Kidney tubule cell (primary cell): ENCODE measurements at places on chromosomes 4 and X.

GRCh38 chrX:123906557-123907316 lies 46.9 kb downstream of the XIAP start:
- DNase-seq, result no peak

- DNase-seq, result no peak
These were observed 391.2 kb downstream of the ANKRD50 start for GRCh38 chr4:124321364-124321763.

GRCh38 chr4:138736362-138736761 lies 279.2 kb upstream of the NOCT start:
- peak; percentile 51 for DNase-seq

GRCh38 chr4:67712000-67712625 lies 11.2 kb upstream of the UBA6 start:
- DNase-seq, result no peak

DNA sequence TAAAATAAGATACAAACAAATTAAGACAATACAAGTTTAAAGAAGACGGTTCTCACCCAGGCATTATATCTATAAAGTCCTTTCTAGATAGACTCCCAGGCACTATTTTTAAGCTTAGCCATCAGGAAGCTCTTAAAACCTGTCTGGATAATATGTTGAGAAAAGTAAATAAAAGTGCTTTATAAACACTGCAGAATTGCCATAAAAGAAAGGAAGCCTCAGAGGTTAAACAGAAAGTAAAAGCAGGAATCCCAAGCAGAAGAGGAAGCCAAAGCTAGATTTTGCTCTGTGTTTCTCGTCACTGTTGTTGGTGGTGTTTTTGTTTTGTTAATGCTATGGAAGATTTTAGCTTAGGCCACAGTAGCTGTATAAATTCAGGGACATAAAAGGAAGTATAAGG lies 1267.3 kb downstream of the PCDH19 start:
- no peak for DNase-seq

DNA sequence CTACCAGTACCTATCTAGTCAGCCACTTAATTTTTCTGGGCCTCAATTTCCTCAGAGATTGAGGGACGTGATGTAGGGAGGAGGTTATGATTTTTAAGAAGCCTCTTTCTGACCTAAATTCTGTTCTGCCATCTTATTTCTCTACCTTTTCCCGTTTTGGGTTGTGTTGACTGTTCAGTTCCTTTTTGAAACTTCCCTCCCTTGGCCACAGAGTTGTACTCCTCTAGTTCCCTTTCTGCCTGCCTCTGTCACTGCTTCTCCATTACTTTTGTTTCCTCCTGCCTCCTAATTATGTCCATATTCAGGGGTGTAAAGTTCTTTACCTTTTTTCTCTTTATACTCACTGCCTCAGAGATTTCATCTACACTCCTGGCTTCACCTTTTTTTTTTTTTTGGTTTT lies 25.4 kb downstream of the CLCN5 start:
- DNase-seq, result no peak

DNA sequence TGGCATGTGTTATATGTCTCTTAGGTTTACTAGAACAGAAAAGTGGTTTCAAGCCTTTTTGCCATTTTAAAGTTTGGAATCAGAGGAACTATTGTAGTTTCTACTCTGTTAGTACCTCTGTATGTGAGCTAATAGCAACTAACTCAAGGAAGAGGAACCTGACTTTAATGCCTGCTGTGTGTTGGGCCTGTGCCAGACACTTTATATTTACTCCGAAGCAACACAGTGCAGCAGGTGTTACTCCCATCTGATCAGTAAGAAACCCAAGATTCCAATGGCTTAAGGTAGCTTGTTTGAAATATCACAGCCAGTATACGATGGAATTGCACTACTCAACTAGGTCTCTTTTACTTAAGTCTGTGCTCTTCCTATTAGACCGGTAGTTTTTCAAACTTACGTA lies 79.2 kb downstream of the USP9X start:
- DNase-seq, result no peak

GRCh38 chr4:99642725-99643489 lies 14.7 kb downstream of the C4orf54 start:
- DNase-seq, result no peak

GRCh38 chrX:136878423-136878822 lies 2.1 kb downstream of the RBMX start:
- no peak for DNase-seq

DNA sequence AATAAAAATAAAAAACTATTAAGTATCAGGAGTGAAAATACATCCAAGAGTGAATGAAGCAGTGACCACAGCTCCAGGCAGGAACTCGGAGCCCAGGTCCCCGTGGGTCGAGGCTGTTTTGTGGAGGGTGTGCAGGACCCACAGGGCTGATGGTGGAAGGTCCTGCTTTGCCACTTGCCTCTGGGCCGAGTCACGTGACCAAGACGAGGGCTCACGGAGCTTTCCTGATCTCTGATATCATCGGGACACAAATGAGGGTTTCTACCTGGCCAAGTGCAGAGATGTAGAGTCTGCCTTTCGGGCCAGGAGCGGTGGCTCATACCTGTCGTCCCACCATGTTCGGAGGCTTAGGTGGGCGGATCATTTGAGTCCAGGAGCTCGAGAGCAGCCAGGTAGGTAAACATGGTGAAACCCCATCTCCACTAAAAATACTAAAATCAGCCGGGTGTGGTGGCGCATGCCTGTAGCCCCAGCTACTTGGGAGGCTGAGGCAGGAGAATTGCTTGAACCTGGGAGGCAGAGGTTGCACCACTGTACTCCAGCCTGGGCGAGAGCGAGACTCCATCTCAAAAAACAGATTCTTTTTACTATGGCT lies 7.2 kb downstream of the SLC25A6 start:
- no peak for DNase-seq

- no peak for DNase-seq
These were observed 13.7 kb upstream of the ADD1 start for GRCh38 chr4:2829933-2830451.

- peak; percentile 23 for DNase-seq
These were observed 28.1 kb downstream of the MCUB start for GRCh38 chr4:109588176-109588575.

DNA sequence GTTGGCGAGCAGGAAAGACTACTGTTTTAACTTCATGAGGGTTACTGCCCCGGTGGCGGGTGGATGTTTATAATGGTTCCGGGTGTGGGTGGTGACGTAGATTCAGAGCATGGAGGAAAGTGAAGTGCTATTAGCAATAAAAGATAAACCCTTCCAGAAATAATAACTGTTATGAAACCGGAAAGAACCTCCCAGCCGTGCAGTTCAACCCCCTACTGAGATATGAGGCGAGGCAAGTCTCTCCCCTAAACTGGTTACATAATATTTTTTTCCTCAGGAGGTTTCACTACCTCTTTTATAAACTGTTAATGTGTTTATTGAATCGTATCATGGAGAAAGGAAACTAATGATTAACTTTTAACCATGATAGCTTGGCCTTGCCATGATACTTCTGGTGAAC lies 33.9 kb upstream of the STIM2 start:
- peak; percentile 68 for DNase-seq

DNA sequence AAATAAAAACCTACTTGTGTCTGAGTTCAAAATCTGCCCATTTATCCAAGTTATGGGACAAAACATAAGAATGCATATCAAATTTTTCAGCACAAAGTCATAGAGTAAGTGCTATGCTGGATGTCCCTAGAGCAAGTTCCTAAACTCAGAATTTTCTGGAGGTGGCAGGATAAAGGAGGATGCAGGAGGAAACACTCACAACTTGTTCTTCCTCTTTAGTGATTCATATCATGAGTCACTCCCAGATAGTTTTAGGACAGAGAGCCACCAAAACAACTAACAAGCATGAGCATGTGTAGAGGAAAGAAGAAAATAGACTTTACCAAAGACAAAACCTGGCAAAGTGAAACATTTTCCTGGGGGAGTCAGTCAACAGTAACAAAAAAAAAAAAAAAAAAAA lies 302.7 kb downstream of the KCTD8 start:
- peak; percentile 46 for DNase-seq

GRCh38 chrX:24025741-24026403 lies 1.1 kb downstream of the KLHL15 start:
- DNase-seq, result peak; percentile 40

DNA sequence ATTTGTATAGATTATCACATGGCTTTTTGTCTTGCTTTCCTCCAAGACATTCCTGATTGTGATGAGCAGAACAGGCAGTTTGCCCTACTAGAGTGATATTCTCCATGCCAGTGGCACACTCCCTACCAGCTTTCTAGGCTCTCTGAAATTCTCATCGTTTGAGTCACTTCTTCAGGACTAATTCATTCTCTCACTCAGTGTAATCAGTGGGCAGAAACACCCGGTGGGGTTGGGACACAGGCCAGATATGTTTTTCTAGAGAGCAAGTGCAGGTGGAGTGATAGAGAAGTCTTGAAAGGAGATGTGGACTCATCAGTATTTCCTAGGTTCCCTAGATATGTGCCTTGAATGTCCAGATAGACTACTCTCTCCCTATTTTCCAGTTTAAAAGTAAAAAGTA lies 13.1 kb downstream of the RAB33A start:
- DNase-seq, result peak; percentile 38

- no peak for DNase-seq
These were observed 69.1 kb upstream of the PLAC1 start for GRCh38 chrX:134727363-134727762.

DNA sequence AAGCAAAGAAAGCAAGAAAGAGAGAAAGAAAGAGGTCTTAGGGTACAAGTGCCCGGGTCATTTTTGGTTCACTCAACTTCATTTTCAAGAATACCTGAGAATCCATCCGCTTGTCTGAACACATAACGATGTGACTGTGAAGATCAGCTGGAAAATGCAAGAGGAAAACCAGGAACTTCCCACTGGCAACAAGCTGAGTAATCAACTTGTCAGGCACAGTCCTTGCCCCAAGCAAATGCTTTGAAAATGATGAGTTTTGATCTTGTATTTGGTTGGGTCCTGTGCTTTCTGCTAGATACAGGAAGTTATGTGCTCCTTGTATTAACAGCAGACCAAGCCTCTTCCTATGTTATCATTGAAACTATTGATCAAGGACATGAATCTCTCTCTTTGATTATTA lies 239.1 kb downstream of the ASMT start:
- DNase-seq, result no peak

DNA sequence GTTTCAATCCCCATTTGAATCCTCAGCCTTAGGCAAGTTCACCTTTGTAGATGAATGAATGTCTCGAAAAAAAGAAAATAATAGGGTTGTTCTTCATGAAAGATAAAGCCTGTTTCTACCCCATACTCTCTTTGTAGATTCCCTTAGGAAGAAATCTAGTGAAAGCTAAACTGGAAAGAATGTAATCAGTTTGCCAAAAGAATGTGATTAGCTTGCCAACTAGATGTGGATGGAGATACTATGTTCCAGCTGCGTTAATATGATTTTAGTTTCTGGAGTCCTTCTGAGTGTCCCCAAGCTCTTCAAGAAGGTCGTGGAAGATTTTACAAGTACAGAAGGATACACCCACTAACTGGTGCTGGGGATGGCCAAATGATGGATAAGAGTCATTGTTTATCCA lies 162.3 kb upstream of the EDNRA start:
- DNase-seq, result no peak

GRCh38 chr4:83993774-83994173 lies 457.9 kb downstream of the GPAT3 start:
- DNase-seq, result no peak

DNA sequence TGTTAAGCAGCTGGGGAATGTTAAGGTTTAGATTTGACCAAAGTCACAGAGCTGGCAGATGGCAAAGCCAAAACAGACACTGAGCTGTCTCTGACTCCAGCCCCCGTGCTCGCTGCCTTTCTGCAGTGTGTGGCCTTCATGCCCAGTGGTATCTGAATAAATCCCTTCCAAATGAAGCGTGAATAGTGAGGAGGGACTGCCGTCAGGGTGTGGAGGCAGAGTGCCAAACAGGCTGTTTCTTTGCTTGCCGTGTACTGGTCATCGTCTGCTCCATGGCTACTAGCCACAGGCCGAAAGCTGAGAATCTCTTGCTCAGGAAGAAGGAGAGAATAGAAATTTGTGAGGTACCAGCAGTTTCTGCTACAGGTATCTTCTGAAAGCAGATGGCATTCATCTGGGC lies 19.7 kb downstream of the PRIMPOL start:
- DNase-seq, result no peak

GRCh38 chr4:139950568-139950967 lies 203.4 kb downstream of the MAML3 start:
- no peak for DNase-seq

GRCh38 chr4:18366892-18367291 lies 345.3 kb upstream of the LCORL start:
- DNase-seq, result peak; percentile 49

- DNase-seq, result no peak
These were observed 1470.4 kb downstream of the ADGRL3 start for GRCh38 chr4:62670514-62670913.

GRCh38 chr4:189374176-189374575 lies 566.5 kb upstream of the FRG1 start:
- DNase-seq, result no peak

GRCh38 chrX:19007868-19008267 lies 24.0 kb upstream of the PHKA2 start:
- DNase-seq, result no peak

DNA sequence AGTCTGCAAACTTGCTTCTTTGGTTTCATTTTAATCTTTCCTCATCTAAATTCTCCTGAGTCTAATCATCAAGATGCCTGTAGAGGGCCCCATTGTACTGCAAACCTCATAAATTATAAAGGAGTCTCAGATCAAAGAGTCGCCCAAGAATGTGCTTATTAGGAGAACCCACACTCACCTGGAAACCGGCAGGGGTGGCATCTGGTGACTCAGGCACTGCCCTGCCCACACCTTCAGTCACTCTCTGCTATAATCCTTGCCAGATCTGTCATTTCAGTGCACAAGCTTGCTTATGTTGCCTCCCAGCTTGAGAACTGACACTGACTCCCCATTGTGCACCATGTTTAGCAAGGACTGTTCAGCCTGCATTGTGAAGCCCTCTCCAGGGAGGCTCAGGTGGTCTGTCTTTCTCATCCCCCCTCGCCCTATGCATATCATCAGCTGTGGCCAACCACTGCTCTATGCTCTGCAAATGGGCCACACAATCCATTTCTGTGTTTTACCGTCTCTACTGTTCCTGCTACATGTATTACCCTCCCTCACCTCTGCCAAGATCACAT lies 12.4 kb downstream of the EPGN start:
- peak; percentile 93 for DNase-seq

- DNase-seq, result peak; percentile 35
These were observed 55.1 kb upstream of the PGAM4 start for GRCh38 chrX:78024349-78025059.

DNA sequence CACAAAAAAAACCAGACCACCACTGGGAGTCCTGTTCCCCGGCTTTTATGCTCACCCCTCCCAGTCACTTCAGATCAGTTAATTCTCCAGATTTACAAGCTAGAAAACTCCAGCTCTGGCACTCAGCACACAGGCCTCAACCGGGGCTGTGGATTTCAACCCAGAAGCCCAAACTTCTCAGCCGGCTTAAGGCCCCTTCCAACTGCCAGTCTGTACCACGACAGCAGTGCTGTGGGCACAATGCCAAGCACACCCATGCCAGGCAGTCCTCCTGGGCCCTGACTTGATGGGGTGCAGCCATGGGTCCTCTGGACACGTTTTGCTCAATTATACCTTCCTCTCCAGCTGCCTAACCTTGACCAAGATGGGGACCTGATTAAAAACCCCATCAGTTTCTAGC lies 12.2 kb downstream of the SOD3 start:
- DNase-seq, result no peak
